Brain microvascular endothelial cell (primary cell): ENCODE measurements at places on chromosomes 2 and 18.

DNA sequence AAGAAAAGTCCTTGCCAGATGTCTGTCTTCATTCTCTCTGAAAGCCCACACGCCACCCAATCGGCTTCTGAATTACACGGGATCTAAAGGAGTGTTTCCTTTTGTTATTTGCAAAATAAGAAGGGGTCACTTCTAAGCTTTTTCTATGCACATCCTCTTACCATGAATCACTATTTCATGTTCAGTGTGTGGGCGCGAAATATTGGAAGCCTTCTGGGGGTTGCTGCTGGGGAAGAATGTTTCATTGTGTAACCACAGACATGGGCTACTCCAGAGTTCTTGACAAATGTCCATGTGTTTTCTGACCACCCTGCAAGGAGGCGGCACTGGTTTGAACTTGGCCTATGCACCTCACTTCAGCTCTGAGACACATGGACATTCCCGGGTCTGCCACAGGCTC, 133.6 kb upstream of the APCDD1 start:
- DNase-seq: peak; percentile 32

- no peak for DNase-seq
Measured at GRCh38 chr2:30645745-30646119, 161.5 kb downstream of the CAPN13 start.

GRCh38 chr2:47109007-47109375, 46.1 kb downstream of the STPG4 start:
- no peak for DNase-seq

DNA sequence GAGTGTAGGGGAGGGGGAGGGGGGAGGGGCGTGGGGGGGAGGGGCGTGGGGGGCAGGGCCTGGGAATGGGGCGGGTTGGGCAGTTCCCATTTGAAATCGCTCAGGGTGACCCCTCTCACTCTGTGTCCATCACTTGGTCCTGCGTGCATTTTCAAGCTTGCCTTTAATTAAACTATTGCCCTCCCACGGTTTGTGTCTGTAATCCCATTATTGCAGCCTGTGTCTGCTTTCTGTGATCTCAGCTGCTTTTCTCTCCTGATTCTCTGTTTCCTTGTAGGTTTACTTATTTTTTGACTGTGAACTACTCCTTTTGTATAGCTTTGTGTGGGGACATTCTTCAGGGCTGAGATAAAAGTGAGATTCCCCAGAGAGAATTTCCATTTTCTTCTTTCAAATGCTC, 1.3 kb downstream of the DCDC2C start:
- DNase-seq: no peak

GRCh38 chr2:63446658-63447057, 141.6 kb downstream of the WDPCP start:
- no peak for DNase-seq

DNA sequence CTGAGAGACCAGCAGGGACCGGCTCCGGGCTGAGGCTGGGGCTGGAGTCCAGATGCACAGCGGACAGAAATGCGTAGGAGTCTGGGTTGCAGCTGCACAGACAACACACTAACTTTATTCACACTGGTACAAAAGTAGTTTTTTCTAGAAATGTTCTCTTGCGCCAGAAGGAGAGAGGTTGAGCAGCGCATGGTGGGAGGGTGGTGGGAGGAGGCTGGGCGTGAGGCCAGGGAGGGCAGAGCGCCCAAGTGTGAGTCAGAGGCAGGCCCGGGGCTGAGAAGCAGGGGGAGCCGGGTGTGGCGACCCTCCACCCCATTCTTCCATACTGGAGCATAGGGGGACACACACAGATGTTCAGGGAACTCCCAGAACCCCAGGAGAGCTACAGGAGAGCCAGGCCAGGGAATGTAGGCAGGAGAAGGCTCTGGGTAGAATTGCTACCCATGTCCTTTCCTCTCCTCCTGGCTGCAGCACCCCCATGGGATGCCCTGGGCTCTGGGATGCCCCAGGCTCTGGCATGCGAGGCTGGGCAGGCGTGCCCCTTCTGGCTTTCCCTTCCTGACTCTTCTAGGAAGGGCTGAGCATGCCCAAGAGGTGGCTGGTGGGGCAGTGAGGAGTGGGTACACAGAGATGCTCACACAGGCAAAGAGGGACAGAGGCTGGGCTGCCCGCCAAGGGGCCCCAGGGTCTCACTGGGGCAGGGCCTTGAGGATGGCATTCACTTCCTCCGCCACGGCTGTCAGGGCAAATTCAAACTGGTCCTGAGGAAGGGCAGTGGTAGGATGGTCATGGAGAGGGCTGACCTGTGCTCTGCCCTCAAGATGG, 10.6 kb downstream of the DNAJB2 start:
- DNase-seq: peak; percentile 72

DNA sequence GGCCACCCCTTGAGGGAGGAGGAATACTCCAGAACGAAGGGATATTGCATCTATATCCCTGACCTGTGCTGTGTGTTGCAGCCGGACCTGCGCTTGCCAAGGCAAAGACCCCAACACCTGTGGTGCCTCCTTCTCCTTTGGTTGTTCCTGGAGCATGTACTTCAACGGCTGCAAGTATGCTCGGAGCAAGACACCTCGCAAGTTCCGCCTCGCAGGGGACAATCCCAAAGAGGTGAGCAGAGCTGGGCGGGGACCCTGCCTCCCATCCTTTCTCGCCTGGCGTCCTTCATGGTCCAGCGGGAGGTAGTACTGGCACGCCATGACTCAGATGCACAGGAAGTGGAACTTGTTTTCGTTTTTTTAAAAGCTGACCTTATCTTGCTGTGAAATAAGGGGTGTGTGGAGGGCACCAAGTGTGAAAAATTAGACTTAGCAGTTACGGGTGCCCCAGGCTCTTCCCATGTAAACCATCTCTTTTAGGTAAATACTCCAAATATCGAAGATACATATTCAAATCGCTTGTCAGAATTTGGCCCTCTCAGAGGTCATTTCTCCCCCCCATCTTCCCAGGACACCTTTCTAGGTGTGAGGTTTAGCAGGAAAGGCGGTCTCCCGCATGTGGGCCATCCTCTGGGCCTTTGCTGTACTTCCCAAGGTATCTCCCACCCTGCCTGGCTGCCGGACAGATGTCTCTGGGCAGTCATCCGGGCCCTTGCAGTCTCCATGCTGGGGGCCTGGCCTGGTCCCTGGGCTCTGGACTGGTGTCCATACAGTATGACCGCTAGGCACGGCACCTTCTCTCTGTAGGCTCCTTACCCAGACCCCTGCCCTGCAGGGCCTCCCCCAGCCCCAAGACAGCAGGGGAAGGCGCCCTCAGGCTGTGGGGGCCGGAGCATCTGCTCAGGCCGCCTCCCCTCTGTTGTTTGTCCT, 57.6 kb downstream of the BOLA3 start:
- no peak for DNase-seq

- peak; percentile 61 for DNase-seq
Measured at GRCh38 chr18:9741793-9742523, 33.9 kb downstream of the RAB31 start.

DNA sequence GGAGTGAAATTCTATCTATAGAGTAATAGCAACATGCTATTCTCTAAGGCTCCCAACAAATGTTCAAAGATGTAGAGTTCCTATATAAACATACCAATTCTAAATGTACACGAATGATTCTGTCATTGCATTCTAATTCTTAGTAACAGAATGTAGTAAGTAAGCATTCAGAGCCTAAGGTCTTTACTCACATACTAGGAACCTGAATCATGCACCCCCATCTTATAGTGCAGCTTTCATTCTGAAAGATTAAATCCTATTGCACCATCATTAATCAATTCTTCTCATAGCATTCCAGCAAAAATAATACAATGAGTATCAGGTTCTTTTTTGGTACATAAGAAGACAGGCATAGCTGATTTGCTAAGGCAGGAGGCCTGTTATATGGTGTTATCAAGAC, 230.0 kb downstream of the NCKAP5 start:
- no peak for DNase-seq

DNA sequence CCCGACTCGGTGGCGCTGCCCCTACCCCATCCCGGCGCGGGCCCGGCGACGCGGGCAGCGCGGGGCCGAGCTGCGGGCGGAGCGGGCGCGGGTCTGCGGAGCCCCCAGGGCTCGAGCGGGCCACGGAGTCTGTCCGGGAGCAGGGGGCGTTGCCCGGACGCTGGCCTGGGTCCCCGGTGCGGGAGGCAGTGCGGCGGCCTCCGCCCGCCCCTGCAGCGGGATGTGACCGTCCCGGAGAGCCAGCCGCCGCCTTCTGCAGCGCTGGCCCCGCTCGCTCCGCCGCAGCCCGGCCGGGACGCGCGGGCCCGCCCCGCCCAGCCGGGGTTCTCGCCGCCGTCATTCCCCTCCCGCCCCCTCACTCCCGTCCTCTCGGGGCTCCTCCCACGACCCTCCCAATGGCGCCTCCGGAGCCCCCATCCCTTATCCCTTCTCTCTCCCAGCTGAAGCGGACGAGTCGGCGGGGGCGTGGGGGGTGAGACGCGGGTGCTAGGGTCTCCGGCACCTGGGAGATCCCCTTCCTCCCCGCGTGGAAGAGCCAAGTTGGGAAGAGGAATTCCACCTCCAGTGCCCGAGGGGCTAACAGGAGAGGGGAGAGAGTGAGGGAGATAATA, at the start of gene FNDC4:
Gene FNDC4, minus strand, starts transcription at position 257 of the 611 bp plus-strand sequence. CDS start 521 bp downstream, outside the sequence.
- no peak for DNase-seq

- DNase-seq: peak; percentile 81
Measured at GRCh38 chr2:26244309-26245230, at the start of the genes HADHA and HADHB. TSS of gene HADHA (minus strand) at chr2:26244632. CDS start at chr2:26244596, 36 bp downstream. TSS of gene HADHB (plus strand) at chr2:26244939. CDS start at chr2:26254255, 9,316 bp downstream.

GRCh38 chr2:176084611-176085119, 903 bp upstream of the EVX2 start:
- DNase-seq: no peak

GRCh38 chr18:72375618-72376017, 168.5 kb downstream of the CBLN2 start:
- DNase-seq: peak; percentile 7

- DNase-seq: no peak
Measured at GRCh38 chr2:1927896-1928568, 183.7 kb upstream of the PXDN start.

DNA sequence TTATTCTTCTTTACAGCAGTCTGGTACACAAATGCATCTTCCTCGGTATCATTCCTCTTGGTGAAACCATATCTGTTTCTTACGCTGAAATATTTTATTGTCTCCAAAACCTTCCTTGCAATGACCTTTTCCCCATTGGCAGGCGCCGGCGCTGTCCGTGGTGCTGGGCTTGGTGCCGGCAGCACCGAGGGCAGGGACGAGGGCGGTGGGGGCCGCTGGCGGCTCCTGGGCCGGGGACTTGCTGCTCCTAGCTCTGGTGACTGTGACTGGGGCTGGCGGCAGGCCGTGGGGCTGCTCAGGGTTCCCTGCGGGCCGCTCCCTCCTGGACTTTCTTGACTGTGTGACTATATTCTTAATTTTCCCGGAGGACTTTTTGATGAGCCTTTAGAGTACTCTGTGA, 72.5 kb downstream of the GPR39 start:
- DNase-seq: peak; percentile 11

DNA sequence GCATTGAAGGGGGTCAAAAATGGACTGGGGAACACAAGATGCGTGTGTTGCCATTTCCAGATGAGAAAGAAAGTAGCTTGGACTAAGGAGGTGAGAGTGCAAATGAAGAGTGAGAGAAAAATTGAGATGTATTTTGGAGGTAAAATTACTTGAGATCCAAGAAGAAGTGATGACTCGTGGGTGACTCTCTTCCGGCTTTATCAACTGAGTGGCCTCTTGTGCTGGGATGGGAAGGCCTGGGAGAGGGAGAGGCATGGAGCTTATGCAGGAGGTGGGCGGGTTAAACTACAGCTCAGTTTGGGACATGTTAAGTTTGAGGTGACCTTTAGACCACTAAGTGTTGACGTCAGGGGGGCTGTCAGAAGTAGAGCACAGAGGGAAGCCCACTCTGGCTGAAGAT, 34.9 kb downstream of the SULT1C2 start:
- peak; percentile 31 for DNase-seq

DNA sequence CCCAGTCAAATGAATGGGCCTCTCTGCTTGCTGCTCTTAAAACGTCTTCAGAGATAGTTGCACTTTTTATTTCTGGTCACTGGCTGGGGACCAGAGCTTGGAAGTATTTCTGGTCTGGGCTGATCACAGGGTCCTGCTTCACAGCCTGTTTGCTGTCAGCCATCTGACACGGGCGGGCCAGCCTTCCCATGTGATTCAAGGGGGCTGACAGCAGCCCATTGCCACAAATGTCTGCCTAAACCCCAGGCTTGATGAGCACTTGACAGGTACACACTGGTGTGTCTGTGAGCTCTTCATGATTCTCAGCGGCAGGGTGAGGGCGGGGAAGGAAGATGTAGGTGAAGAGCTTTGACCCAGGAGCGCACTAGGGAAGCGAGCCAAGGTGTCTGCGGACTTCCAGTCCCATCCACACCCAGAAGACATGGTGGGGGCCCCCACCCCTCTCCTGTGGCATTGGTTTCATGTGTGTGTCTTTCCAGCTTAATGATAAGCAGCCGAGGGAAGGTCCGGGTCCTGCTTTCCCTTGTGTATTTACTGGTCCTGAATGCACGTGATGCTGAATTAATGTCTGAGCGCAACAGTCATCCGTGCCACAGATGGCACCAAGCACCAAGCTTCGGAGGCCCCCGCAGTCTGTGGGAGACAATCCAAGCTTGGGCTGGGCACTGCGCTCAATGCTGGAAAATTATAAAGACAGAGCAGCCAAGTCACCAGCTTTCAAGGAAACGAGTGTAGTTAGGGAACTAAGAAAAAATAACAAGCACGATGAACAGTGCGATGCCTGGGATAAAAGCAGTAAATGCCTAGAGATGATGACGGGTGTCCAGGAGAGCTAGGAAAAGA, 73.3 kb downstream of the SH3BP4 start:
- no peak for DNase-seq
